Fibroblast of lung (primary cell): ENCODE measurements at places on chromosomes 6 and 20. TPM values are rescaled to one million over a fixed set of nuclear protein-coding genes. Genes with fewer than 3 reads are reported as not detected.

The PRKN gene
- 4.6 and 5.6 TPM in 2 replicates for total RNA-seq

The ENPP5 gene
- total RNA-seq: 2.3 and 2.5 TPM in 2 replicates

The CLVS2 gene
- under 0.01 TPM in 1 of 2 replicates, not detected in the other for total RNA-seq

- DNase-seq: peak; percentile 67
- H3K4me3 ChIP-seq: no peak overlapping the region
- no peak overlapping the region for H3K27ac ChIP-seq
- no peaks in the 10 kb centered on the region for H3K27me3 ChIP-seq
- H3K4me1 ChIP-seq: peaks cover 3% of the 10 kb centered on the region
- H3K36me3 ChIP-seq: no peaks in the 10 kb centered on the region
These were observed 26.1 kb upstream of the NEDD9 start for GRCh38 chr6:11258260-11259237.

- H3K4me1 ChIP-seq: no peaks in the 10 kb centered on the region
- H3K36me3 ChIP-seq: no peaks in the 10 kb centered on the region
- H3K27me3 ChIP-seq: peaks cover 15% of the 10 kb centered on the region
These were observed 72.7 kb downstream of the SOX4 start for GRCh38 chr6:21666201-21666691.

- no peaks in the 10 kb centered on the region for H3K4me1 ChIP-seq
- no peaks in the 10 kb centered on the region for H3K27me3 ChIP-seq
- DNase-seq: no peak
- peaks cover 16% of the 10 kb centered on the region for H3K36me3 ChIP-seq
- H3K4me3 ChIP-seq: no peak overlapping the region
- H3K27ac ChIP-seq: no peak overlapping the region
These were observed 13.3 kb downstream of the GSS start for GRCh38 chr20:34942301-34942700.

DNA sequence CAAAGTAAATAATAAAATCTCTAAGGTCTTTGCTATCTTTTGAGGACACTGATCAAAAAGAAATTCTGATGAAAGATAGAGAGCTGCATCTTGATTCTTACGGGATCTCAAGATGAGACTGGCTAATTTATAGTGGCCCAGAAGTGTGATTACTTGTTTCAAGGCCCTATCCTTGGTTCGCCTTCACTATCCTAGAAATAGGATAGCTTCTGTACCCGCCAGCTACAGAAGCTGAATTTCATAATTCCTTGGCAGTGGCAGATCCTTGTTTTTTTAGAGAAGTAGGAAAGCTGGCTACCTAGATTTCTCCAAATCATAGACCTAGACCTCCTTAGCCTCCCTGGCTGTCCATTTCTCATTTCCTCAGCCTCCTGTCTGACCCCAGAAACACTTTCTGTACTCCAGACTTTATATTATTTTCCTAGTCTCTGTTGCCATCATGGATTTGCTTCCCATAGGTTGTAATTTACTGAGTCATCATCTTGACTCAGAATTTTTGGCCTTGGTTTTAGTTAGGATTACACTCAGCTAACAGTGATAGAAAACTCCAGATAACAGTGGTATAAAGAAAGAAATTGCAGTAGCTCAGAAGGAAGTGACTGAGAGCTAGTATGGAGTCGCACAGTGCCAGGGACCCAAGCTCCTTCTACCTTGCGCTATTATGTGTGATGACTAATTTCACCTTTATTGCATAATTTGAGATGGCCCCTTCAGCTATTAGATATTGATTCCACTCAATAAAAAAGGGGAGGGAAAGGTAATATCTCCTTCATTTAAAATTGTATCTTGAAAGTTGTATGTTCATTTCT is 27.7 kb downstream of the PHF3 start:
- no peaks in the 10 kb centered on the region for H3K27me3 ChIP-seq
- peak; percentile 73 for DNase-seq
- H3K27ac ChIP-seq: no peak overlapping the region
- no peaks in the 10 kb centered on the region for H3K36me3 ChIP-seq
- no peak overlapping the region for H3K4me3 ChIP-seq
- H3K4me1 ChIP-seq: peaks cover 2% of the 10 kb centered on the region

- no peaks in the 10 kb centered on the region for H3K27me3 ChIP-seq
- no peak overlapping the region for H3K27ac ChIP-seq
- H3K4me3 ChIP-seq: no peak overlapping the region
- no peak for DNase-seq
- peaks cover 2% of the 10 kb centered on the region for H3K36me3 ChIP-seq
These were observed 10.1 kb downstream of the PXMP4 start for GRCh38 chr20:33709905-33710541.

DNA sequence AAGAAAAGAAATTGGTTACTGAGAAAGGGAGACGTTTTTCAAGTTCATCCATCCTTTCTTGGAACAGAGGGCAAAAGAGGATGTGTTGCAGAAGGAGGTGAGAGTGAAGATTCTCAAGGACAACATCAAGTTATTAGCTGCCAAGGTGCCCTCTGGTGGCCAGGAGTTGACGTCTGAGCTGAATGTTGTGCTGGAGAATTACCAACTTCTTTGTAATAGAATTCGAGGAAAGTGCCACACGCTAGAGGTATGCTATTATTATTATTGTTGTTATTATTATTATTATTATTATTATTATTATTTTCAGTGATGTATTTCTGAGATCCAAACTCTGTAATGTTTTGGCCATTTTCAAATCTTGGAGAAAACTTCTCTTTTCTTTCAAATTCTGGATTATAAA is 197.0 kb downstream of the UTRN start:
- H3K36me3 ChIP-seq: no peaks in the 10 kb centered on the region
- no peak overlapping the region for H3K4me3 ChIP-seq
- no peaks in the 10 kb centered on the region for H3K4me1 ChIP-seq

DNA sequence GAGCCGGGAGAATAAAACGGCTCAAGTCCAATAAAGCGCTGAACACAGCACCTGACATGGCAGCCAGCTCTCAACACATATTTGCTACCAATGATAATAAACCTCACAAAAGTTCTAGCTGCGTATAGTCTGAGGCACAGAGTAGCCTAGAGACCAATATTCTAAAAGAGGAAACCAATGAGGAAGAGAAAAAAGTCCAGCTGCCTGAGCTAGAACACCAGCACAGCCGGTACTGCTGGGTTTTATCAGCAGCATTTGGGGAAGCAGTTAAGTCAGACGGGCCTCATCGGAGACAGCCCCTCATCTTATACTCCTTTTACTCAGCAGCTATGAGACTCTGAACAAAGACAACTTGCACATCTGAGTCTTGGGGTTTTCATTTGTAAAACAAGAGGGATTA is 2.4 kb upstream of the RTF2 start:
- H3K27ac ChIP-seq: no peak overlapping the region
- H3K27me3 ChIP-seq: no peaks in the 10 kb centered on the region
- peaks cover 8% of the 10 kb centered on the region for H3K4me1 ChIP-seq
- no peak overlapping the region for H3K4me3 ChIP-seq

GRCh38 chr20:17315407-17316231 is 88.8 kb downstream of the PCSK2 start:
- no peak overlapping the region for H3K27ac ChIP-seq
- peaks cover 11% of the 10 kb centered on the region for H3K27me3 ChIP-seq
- DNase-seq: no peak
- H3K4me3 ChIP-seq: no peak overlapping the region
- H3K36me3 ChIP-seq: no peaks in the 10 kb centered on the region
- H3K4me1 ChIP-seq: no peaks in the 10 kb centered on the region

- H3K27ac ChIP-seq: no peak overlapping the region
- no peak overlapping the region for H3K4me3 ChIP-seq
- no peaks in the 10 kb centered on the region for H3K4me1 ChIP-seq
- peak; percentile 53 for DNase-seq
These were observed 192.8 kb downstream of the LY86 start for GRCh38 chr6:6781172-6781872.

GRCh38 chr6:91877994-91878393 is 1291.1 kb upstream of the MAP3K7 start:
- no peaks in the 10 kb centered on the region for H3K4me1 ChIP-seq
- no peak overlapping the region for H3K4me3 ChIP-seq
- no peak for DNase-seq
- no peak overlapping the region for H3K27ac ChIP-seq
- no peaks in the 10 kb centered on the region for H3K27me3 ChIP-seq
- no peaks in the 10 kb centered on the region for H3K36me3 ChIP-seq

GRCh38 chr6:19380293-19380692 is 456.9 kb upstream of the ID4 start:
- DNase-seq: peak; percentile 61
- no peak overlapping the region for H3K27ac ChIP-seq

GRCh38 chr6:116392132-116393013 is 21.6 kb downstream of the DSE start:
- no peak overlapping the region for H3K27ac ChIP-seq
- no peaks in the 10 kb centered on the region for H3K36me3 ChIP-seq
- no peaks in the 10 kb centered on the region for H3K27me3 ChIP-seq
